Upper lobe of right lung (tissue), 1 donor: ENCODE measurements at places on chromosomes 3 and 15.

DNA sequence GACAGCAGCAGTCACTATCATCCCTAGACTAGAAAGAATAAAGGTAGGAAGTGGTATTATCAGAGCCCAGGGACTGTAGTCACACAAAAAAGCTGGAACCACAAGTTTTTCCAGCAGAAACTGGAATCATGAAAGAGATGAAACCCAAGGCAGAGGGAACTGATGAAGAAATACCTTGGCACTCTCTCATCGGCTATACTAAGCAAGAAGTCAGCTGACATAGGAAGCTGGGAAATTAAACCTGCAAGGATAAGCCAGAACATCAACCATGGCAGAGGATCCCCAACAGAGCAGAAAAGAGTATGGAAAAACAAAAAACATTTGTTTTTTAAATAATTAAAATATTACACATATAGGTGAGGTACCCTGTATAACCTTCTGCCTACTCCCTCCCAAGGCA, 86.5 kb downstream of the AQR start:
- DNase-seq: no peak

- DNase-seq: no peak
Measured at GRCh38 chr3:56989977-56990640, 70.4 kb upstream of the SPATA12 start.

DNA sequence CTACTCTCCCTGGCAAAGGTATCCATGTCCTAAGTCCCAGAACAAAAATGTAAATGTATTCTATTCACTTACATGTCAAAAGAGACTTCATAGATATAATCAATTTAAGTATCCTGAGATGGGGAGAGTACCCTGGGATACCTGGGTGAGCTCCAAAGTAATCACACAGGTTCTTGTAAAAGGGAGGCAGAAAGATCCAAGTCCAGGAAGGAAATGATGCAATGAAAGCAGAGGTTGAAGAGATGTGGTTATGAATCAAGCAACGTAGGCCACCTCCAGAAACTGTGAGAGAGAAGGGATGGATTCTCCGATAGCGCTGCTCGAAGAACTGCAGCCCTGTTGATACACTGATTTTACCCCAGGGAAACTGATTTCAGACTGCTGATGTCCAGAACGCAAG, 93.9 kb upstream of the VGLL3 start:
- DNase-seq: no peak

DNA sequence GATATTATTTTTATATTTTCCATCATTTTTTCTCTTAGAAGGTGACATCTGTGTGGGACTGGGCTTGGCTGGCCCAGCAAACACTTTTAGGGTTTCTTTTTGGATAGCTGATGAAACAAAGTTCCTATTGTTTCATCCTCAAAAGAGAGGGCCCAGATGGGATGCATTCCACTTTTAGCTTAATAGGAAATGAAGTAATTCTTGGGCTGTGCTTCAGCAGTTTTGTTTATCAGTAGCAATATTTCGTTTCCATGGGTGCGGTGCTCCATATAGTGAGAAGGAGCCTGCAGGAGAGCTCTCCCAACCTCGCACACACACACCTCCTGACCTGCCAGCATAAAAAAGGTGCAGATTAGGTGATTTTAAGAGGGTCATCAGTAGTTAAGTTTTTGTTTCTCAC, 147.5 kb downstream of the AKAP13 start:
- no peak for DNase-seq

- no peak for DNase-seq
Measured at GRCh38 chr3:117136003-117136402, 426.4 kb downstream of the TUSC7 start.

GRCh38 chr3:17605032-17605431, 137.4 kb downstream of the TBC1D5 start:
- DNase-seq: no peak

DNA sequence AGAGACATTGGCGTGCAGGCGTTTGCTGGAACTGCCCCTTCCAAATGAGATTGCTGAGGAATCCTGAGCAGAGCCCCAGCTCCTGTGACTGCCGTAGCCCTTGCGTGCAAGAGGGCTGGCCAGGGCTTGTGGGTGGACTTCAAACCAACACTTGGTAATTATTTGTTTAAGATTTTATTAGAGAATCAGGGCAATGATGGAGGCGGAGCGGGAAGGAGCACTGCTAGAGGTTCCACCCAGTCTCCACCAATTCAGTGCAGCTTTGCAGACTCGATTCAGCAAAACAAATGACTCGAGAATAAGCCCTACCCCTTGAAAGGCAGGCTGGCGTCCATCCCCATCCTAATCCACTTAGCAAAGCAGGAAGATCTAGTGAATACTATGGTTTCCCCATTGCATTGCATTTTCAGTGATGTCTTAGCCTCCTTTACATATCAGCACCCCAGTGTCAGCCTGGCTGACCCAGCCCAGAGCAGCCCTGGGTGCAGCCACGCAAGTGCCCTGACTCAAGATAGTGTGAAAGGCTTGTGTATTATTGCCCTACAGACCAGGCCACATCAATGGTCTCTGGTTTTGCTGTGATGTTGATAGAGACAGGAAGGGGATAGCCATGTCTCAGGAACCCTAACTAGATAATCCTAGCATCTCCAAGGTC, 26.0 kb downstream of the GLDN start:
- no peak for DNase-seq

DNA sequence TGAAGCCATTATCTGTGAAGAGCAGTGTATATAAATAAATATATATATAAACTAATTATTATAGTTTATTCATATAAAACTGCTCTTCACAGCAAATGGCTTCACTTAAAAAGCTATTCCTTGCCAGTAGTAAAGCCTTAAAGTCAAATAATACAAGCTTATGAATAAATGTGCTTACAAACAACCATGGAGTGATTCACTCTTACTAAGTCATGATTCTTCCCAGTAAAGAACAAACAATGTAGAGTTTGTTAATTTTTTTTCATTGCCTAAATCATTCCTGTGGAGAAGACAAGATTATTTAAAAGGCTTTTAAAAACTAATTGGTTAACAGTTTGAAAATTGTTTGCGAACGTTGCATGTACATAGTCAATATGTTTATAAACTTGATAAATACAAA, 140.7 kb downstream of the PLCH1 start:
- no peak for DNase-seq

GRCh38 chr3:128782282-128783146, 56.5 kb downstream of the RAB7A start:
- no peak for DNase-seq

DNA sequence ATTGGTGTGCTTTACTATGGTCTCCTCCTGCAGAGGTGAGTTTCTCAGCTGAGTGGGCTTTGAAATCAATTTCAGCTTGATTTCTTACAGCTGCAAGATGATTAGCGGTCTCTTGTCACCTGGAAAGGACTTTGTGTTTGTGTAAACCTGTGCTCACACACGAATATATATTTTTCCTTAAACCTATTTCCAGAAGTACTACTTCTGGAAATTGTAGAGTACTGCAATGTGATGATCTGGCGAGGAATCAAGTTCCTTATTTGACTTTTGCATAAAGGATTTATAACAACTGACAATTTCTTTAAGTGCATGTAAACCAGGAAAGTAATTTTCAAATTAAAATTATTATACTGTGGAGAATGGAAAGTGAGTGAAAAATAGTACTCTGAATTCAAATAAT, 2.1 kb downstream of the MCTP2 start:
- DNase-seq: no peak

GRCh38 chr15:49741712-49742111, 120.9 kb downstream of the DTWD1 start:
- DNase-seq: no peak

- no peak for DNase-seq
Measured at GRCh38 chr3:175335229-175335628, 476.1 kb downstream of the NAALADL2 start.

- DNase-seq: no peak
Measured at GRCh38 chr3:71370467-71370866, 213.1 kb downstream of the FOXP1 start.

DNA sequence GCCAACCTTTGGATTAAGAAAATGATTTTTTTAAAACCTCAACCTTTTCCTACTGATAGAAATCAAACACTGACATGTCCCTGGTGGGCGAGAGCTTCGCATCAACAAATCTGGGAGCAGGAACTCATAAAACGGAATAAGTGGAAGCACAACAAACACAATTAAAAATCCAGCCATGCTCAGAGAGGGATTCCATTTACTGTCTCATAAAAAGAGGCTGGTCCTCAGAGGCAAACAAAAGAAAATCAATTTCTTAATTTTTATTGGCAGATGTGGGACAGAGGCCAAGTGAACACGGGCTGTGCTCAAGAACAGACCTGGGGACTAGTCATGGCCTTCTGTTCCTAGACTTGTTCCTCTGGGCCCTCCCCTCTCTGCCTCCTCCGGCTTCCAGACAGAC, 214.5 kb downstream of the NTRK3 start:
- no peak for DNase-seq

DNA sequence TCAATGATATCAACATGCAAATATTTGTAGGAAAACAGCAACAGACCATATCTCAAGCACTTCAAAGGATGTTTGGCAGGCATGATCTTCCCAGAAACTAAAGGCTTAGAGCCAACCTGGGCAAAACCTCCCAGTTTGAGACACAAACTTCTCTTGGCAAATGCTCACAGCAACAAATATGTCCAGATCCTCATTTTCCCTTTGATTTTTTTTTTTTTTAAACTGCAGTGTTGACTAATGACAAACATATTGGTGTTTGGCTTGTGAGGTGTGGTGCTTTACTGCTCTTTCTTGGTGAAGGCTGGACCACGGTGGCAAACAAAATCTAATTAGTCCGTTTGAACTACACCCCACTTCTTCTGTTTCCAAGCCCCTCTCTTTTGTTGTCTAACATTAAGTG, 87.2 kb downstream of the EBLN2 start:
- no peak for DNase-seq

DNA sequence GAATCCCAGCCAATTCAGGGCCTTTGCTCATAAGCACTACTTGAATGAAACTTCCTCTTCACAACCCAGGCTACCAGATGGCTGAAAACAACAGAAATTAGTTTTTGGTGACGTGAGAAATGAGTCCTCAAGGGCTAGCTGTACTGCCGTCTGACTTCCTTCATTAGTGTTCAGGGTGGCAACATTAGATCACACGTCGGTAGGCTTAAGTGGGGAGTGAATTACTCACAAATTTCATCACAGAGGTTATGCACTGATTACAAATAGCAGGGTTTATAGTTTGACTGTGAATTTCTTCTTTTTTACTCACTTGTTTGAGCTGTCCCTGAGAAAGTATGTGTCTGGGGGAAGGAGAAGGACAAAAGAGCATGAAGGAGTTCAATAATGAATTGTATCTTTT, 397.2 kb downstream of the GAP43 start:
- DNase-seq: no peak

DNA sequence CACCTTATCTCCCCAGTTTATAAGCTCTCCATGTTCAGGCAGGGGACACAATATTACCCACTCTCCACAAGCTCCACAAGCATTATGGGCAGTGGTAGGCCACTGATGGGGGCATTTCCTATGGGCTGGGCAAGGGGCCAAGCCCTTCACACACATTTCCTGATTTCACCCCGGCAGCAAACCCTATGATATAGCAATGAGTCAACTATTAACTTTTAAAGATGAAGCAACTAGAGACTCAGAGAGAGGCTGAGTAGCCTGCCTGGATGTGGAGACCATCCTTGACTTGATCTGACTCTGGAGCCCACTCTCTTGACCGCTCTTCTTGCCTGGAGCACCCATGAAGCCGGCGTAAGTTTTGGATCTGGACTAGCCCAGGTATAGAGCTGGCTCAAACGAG, 27.4 kb downstream of the FOXL2NB start:
- DNase-seq: no peak

- DNase-seq: no peak
Measured at GRCh38 chr3:58556001-58556400, 19.0 kb upstream of the ACOX2 start.

DNA sequence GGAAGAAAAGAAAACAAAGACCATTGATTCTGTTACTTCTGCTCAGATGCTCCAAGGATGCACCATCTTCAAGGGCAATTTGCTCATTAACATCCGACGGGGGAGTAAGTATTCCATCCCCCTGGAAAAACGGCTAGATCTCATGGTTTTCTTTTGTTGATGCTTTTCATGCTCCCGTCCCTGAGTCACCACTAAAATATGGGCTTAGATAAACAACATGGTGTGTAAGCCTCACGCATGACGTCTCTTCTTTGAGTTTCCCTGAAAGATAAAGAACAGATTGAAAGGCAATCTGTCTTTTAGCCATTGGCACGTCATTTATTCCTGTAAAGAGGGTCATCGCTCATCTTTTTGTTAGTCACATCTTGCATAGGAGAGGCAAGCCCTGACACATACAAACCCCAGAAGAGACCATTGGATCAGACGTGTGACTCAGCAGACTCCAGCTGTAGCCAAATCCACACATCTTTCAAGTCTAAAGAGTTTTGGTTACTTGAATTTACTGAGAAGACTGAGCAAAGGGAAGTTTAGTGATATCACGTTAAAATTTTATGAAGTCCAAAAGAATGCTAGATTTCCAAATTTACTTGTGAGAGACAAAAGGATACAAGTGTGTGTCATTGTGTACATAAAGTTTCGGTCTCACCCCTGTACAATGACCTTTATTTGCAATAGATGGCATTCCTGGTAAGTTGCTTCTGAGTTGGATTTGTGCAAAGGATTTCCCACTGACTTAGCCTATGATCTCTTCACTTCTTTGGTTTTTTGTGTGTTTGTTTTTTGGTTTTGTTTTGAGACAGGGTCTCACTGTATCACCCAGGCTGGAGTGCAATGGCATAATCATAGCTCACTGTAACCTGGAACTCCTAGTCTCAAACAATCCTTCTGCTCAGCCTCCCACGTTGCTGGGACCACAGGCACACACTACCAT, 110.5 kb downstream of the PGPEP1L start:
- DNase-seq: no peak
